Thoracic aorta (tissue), 2 donors: ENCODE measurements at places on chromosomes 16 and 17.

GRCh38 chr16:68444056-68444657 is 4.2 kb downstream of the SMPD3 start:
- DNase-seq: no peak

- no peak for DNase-seq
Measured at GRCh38 chr17:59355702-59356325, 24.4 kb downstream of the YPEL2 start.

GRCh38 chr16:4588386-4588785 is 26.3 kb downstream of the UBALD1 start:
- no peak for DNase-seq

DNA sequence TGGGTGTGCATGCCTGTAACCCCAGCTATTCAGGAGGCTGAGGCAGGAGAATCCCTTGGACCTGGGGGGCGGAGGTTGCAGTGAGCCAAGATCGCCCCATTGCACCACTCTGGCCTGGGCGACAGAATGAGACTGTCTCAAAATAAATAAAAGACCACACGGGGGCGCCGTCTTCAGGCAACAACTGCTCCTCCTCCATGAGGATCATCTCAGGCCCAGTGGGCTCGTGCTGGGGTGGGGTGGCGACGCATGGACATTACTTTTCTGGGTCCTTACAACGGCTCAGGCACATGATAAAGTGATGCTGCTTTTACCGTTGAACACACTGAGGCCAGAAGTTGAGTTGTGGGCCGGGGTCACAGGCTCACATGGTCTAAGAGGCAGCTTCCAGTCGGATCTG is 56.2 kb downstream of the PRMT7 start:
- DNase-seq: no peak

GRCh38 chr16:88651989-88652761 is 1.3 kb upstream of the CYBA start:
- no peak for DNase-seq
